ENCODE measurements at places on chromosomes 7 and 10.
A peak's percentile ranks its signal among the peaks of the same experiment; 100 is the strongest.

DNA sequence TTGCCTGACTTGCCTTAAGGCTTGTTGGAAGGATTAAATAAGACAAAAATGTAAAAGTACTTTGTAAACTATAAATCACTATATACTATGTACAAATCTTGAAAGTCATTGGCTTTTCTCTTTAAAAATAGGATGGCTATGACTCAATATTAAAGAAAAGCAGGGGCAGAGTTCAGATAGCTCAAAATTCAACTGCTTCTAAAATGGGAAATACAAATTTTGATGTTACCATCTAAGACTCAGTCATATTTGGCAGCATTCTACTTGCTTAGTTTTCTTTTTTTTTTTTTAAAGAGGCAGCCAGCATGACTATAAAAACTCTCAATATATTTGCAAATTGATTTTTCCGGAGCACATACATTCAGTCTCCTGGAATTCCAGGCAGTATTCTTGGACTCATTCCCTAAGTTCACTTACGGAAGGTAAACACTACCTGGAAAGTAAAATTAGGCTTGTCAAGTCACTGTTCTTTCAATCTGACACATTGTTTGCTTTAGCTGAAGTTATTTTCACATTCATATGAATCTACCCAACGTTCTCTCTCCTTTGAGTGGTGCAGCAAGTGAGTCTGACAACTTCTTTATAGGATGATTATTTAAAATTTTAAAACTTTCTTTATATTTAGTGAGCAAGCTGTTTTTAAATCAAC, 133.8 kb upstream of the CCDC6 start:
- no peak for DNase-seq

DNA sequence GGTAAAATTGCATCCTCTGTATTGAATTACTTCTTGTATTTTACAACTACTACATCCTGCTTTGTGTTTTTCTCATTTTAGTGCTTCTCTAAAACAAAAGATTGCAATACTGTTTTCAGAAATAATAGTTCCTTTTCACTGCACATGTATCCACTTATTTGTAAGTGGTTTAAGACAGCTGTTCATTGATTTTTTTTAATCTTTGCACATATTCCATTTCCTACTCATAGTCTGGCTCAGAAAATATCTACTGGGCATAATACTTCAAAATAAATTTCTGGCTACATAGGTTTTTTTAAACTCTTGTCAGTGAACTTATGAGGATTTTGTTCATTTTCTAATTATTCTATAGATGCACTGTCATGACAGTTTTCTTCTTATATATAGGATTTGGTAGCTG, 54.8 kb downstream of the SND1 start:
- no peak for DNase-seq

GRCh38 chr7:94368371-94368791, 26.3 kb upstream of the COL1A2 start:
- no peak for DNase-seq

GRCh38 chr10:68831961-68832455, 4.7 kb downstream of the STOX1 start:
- DNase-seq = no peak

- peak; percentile 95 for DNase-seq
Observed at GRCh38 chr10:1737222-1738061, at the start of gene ADARB2. Gene ADARB2 (minus strand): TSS chr10:1737525.

- no peak for DNase-seq
Observed at GRCh38 chr7:125169088-125169487, 239.5 kb upstream of the POT1 start.

DNA sequence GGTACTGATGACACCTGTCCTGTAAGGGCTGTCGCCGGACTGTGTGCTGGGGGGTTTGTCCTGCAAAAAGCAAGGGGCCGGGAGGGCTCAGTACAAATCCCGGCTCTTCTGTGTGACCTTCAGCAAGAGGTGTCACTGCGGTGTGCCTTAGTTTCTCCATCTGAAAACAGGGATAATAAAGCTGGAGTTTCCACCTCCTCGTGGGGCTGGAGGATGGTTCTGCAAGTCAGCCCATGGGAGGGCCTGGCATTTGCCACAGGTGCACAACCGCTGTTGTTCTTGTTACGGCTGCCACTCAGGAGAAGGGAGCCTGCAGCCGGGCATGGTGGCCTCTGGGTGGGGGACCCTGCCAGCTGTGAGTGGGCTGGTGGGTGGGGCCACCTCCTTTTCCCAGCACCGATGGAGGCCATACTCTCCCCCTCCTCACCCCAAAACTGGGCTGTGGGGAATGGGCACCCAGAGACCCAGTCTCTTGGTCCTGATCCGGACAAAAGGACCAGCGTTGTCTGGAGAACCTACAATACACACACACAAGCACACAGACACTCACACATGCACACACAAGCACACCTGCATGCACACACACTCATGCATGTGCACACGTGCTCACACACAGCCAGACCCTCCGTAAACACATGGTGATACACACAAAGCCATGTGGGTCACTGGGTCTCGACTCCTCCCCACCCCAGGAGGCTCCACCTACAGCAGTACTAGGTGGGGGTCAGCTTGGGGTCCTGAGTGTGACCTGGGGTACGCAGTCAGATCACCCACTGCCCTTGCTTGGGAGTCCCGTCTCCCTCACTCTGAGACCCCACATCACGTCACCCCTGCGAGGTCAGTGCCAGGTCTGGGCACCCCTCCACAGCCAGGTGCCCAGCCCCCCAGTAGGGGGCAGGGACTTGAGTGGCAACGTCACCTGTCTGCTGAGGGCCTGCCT, 34.1 kb downstream of the ELFN1 start:
- peak; percentile 47 for DNase-seq

DNA sequence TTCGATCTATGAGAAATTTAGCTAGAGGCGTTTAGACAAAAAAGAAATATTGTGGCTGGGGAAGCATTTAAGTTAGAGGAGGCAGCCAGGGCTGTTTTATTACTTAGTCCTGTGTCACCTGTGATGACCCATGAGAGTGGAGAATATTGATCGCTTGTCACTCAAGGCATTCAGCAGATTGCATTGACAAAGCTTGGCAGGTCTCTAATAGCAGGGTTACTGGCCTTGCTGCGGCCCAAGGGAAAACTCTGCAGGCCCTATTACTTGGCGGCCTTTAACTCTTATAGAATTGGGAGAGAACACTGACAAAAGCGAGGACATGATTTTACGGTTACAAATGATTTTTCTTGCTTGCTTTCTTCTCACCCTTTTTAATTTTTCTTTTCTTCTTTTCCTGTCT, 473.5 kb downstream of the AUTS2 start:
- DNase-seq = no peak

DNA sequence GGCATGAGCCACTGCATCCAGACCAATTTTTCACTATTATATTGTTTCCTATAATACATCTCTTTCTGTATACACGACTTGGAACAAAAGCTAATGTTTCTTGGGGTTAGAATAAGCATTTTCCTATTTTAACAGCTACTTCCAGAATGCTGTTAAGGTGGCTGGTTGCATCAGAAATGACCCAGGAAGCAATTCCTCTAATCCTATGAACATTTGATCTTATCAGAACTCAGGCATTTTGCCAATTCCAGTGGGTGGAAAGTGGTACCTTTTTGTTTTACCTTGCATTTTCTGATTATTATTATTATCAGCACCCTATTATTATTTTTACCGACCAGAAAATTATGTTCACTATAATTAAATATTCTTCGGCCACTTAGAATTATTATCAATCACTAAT, 73.3 kb downstream of the NDUFB2 start:
- no peak for DNase-seq

- no peak for DNase-seq
Observed at GRCh38 chr10:111455776-111456426, 379.1 kb downstream of the ADRA2A start.

DNA sequence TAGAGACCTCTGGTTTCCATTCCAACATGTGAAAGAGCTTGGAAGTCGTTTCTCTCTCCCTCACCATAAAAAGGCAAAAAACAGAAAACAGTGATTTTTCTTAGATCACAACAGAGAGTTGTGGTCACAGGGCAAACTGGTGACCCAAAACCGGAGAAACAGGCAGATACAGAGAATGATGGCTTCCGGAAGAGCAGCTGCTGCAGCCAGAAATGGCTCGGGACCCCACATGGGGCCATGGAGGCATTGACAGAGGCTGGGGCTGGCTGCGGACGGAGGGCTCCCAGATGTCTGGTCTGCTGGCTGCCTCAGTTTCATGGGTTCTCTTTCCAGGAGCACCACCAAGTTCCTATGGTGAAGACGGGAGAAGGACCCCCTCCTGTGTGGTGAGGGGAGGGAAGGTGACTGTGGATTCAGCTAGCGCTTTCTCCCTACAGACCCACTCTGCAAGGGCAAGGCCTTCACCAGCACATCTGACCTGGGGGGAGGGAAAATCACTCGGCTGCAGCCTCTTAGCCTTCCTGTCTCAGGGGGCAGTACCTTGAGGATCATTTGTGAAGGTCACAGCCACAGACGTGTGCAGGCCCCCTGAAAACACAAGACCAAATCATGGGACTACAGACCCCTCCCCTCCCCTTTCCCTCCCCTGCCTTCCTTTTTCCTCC, 81.4 kb downstream of the WDR37 start:
- peak; percentile 31 for DNase-seq

DNA sequence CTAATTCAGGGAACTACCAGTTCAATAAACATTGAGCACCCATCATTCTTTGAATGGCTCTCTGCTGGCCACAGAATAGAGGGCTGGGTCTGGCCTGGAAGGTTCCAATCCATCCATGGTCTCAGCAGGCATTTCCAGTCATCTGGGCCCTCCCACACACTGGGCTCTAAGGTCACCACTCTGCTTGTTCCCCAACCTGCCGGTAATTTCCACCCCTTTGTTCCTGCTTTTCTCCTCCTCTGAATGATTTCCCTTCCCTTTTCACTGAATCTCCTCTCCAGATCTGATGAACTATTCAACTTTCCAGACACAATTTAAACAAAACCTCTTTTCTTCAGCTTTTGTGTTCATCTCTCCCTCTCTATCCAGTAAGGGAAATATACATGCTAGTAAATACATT, 2.6 kb downstream of the BZW2 start:
- no peak for DNase-seq

- DNase-seq = no peak
Observed at GRCh38 chr7:113731571-113731970, 187.2 kb downstream of the PPP1R3A start.

- peak; percentile 88 for DNase-seq
Observed at GRCh38 chr10:102009801-102010425, 46.1 kb downstream of the ARMH3 start.

GRCh38 chr10:66828957-66829356, 96.9 kb upstream of the LRRTM3 start:
- no peak for DNase-seq

- peak; percentile 81 for DNase-seq
Observed at GRCh38 chr7:76509931-76510877, at the start of gene UPK3B. Gene UPK3B (plus strand): TSS chr7:76510552. CDS start chr7:76510653, 101 bp downstream.

- no peak for DNase-seq
Observed at GRCh38 chr7:11650030-11650429, 182.0 kb downstream of the THSD7A start.

- no peak for DNase-seq
Observed at GRCh38 chr7:106792233-106792926, 72.7 kb upstream of the PIK3CG start.

GRCh38 chr7:150755473-150756099, 18.4 kb downstream of the GIMAP5 start:
- no peak for DNase-seq

GRCh38 chr7:110841840-110842545, 248.9 kb upstream of the LRRN3 start:
- no peak for DNase-seq

GRCh38 chr7:145169908-145170307, 334.1 kb upstream of the TPK1 start:
- no peak for DNase-seq

- no peak for DNase-seq
Observed at GRCh38 chr7:102291056-102291915, 4.6 kb downstream of the SH2B2 start.

GRCh38 chr10:72692994-72693781, 1.2 kb downstream of the MCU start:
- no peak for DNase-seq

GRCh38 chr10:116026315-116026714, 246.7 kb downstream of the GFRA1 start:
- DNase-seq = no peak

GRCh38 chr10:50216894-50217293, 34.4 kb downstream of the ASAH2 start:
- no peak for DNase-seq

GRCh38 chr10:88118729-88119128, 255.3 kb downstream of the PTEN start:
- no peak for DNase-seq

- DNase-seq = peak; percentile 71
Observed at GRCh38 chr10:78401624-78402367, 368.1 kb downstream of the RPS24 start.

DNA sequence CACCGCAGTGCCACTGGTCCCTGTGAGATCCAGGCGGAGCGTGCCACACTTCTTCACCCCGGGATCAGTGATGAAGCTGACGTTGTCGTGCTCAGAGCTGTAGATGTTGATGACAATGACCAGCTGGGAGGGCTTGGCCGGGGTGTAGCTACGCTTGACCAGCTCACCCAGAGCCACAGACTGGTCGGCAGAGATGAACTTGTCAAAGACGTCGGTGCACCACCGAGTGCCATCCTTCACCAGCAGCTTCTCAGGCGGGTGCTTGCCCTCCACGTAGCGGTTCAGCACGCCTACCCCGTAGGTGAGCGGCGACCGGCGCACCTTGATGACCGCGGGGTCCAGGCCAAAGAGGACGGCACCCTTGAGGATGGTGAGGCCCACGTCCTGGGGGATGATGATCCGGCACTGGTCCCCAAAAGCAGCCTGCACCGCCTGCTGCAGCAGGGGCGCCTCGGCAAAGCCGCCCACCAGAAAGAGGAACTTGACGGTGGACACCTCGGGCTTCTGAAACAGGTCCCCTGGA, 54.2 kb downstream of the PNLIPRP2 start:
- peak; percentile 49 for DNase-seq

- no peak for DNase-seq
Observed at GRCh38 chr7:155577509-155577905, 31.1 kb upstream of the CNPY1 start.

- no peak for DNase-seq
Observed at GRCh38 chr7:128832880-128833147, 2.6 kb downstream of the FLNC start.

- no peak for DNase-seq
Observed at GRCh38 chr7:25952261-25953057, 199.5 kb upstream of the NFE2L3 start.

- no peak for DNase-seq
Observed at GRCh38 chr7:133812877-133813276, 314.3 kb upstream of the LRGUK start.

DNA sequence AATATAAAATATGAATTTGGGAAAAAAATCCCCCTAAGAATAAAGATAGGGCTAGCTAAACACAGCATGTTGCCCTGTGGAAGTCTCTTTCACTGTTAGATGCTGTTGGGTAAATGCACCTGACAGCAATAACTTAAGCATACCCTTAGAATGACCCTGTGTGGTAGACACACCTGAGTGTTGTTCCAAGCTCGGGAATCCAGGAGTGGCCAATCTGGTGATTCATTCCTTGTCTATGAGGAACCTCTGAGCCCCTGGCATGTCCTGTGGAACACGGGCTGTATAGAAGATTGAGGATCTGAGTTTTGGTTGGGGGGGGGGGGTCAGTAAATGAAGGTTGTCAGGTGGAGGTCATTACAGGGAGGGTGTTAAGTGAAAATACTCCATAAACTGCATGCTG, 730.0 kb upstream of the IGFBP3 start:
- peak; percentile 65 for DNase-seq

- no peak for DNase-seq
Observed at GRCh38 chr7:116259156-116259870, 49.0 kb downstream of the TES start.
